Cortex of kidney (tissue), 1 donor: ENCODE measurements at places on chromosomes 5 and 9.

- DNase-seq, result no peak
These were observed 12.5 kb downstream of the NREP start for GRCh38 chr5:111744455-111744854.

DNA sequence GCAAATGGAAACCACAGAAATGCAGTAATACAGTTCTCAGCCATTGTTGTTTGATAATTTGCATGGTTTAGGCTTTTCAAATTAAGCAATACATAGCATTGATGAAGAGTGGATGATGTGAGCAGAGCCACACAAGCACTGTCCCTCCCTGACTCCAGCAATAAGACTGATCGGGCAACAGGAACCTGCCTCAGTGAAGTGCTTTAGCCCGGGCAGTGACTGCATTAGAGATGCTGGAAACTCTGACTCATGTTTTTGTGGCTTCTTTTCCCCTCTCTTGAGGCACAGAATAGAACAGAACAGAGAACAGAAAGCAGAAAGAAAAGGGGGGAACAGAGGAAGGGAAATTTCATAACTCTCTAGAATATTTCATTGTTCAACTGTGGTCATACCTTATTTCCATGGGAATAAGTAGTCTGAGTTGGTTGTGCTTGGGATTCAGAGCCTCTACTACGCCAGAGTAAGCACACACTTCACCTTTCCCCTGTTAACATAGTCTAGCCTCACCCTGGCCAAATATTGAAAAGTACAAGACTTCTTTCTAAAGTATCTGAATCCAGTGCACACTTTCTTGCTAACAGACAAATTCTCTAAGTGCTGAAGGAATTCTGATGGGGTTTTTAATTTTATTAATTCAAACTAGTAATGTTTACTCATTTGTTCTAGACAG is 164.8 kb upstream of the VCAN start:
- DNase-seq, result no peak

GRCh38 chr9:87674565-87675299 is 51.2 kb upstream of the CTSL start:
- no peak for DNase-seq

GRCh38 chr9:21086538-21086937 is 8.8 kb upstream of the IFNB1 start:
- DNase-seq, result no peak

- no peak for DNase-seq
These were observed 92.6 kb downstream of the PAX5 start for GRCh38 chr9:36941441-36941840.

GRCh38 chr9:108787690-108788048 is 68.1 kb downstream of the ACTL7B start:
- no peak for DNase-seq

DNA sequence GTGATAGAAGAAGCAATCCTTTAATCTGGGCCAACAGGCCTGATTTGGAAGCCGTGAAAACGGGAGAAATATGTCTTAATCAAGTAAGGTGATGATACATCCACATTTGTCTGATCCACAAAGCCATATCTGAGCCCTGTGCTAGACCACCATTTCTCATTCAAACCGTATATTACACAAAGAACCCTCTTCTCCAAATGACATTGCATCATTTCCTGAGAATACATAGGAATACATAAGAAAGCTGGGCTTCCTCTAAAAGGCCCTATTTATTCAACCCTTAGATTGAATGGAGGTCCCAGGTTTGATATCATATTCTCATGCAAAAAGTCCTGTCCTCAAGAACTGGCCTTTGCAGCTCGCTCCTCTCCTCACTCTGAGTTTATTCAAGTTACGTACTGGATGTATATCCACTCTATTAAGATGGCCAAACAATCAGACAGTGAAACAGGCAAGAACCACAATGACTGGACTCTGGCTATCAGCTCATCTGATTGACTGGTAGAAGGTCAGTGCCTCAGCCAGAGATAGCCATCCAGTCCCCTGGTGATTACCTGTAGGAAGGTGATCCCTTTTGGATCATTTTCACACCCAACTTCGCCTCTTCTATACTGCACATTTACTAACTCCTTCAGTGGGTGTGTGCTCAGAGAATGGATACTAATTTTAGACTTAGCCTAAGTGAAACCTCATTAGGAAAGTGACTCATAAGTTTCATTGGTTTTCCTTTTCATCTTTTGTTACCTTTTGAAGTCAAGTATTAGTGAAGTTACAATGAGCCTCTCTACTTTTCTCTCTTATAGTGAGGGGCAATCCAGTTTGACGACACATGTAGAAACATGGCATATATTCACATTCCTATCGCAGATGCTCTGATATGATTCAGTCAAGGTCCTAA is 167.6 kb upstream of the WWC1 start:
- no peak for DNase-seq

GRCh38 chr9:134286471-134287245 is 39.6 kb upstream of the RXRA start:
- DNase-seq, result no peak

DNA sequence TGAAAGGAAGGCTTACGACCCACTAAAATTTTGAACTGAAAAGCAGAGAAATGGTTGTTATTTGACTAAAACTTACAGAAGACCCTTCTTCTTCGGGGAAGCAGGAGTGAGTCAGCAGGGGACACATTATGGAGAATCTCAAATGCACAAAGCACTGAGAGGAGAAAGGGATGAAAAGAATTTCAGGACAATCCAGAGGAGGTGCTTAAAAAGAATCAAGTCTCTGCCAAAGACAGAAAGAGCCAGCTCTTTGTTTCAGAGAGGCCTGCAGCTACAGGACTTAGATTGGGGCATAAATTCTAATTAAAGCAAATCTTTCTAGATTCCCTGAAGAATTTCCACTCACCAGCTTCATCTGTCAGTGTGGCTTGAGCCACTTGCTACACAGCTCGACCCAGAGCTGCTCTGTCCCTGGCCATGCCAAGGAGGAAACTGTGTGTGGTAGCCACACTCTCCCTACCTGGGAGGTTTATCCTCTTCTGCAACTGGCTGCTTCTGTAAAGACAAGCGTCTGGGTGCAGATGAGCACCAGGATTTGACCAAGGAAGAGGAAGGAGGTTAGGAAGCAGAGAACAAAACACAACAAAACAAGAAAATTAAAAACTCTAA is 89.9 kb downstream of the SEMA5A start:
- DNase-seq, result no peak

- DNase-seq, result no peak
These were observed 51.4 kb downstream of the COL5A1 start for GRCh38 chr9:134693011-134693410.

DNA sequence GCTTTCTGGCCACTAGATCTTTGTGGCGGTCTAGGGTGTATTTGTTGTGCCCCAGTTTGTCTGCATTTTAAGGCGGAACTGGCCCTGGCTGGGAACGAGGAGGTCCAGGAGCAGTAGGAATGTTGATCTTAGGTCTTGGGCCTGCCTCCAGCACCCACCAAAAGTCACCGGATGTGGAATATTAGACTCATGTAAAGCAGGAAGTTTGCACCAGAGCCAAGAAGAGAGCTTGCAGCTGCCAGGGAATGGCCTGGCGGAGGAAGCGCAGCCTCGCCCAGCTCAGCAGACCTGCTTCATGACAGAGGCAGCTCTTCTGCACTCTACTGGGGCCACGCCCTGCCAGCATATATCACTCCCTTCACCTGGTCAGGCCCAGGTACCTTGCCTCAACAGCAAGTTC is 3.3 kb downstream of the GPX3 start:
- DNase-seq, result no peak

DNA sequence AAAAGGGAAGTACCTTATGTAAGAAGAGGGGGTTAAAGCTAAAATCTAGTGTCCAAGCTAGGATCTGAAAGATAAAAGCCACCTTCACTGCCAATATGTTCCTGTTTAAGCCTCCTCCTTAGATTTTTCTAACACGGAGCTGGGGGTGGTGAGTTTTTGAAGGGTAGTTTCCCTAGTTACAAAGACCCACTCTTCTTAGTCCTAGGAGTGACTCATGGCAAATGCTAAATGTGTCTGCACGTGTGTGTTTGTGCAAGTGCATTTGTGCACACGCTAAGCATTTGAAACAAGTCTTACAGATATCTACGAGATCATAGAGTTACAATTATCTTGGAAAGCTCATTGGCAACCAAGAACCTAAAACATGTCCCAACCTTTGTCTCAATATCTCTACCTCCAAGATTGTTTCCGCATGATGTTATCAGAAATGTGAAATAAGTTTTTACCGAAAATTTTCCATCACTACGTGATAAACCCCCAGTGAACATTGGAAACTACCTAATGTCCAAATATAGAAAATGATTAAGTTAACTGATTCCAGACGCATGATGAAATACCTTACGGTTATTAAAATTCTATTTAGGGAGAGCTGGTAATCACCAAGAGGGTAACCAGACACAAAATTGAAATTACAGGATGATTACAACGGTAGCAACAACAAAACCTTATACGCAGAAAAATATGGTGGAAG is 78.0 kb upstream of the HRH2 start:
- DNase-seq, result no peak

DNA sequence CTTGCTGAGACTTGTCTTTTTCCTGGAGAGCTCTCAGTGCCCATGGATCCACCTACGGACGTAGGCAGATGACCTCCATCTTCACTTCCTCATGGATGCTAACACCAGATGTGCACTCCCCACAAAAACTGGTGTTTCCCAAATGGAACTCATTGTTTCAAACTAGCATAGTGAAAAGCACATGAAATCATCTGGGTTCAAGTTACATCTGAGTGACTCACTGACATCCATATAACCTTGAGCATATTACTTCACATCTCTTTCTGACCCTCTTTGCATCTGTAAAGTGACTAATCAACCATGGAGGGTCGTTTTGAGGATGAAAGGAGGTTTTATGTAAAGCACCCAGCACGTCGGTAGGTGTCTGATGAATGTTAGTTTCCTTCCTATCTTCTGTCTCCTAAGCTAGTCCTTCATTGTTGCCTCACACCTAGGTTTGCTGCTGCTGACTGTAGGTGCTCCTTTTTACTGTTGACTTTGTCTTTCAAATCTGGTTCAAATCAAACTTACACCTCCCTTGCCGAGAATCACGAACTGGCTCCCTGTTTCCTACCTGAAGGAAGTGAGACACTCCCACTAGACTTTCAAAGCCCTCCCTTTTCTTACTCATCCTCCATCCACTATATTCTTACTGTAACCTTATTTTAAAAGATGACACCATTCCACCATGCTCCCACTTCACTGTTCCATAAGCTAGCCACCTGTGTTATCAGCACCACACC is 10.3 kb downstream of the OCLN start:
- DNase-seq, result no peak

- DNase-seq, result no peak
These were observed 7.8 kb downstream of the LPAR1 start for GRCh38 chr9:111030492-111030891.

GRCh38 chr9:36218411-36218901 is 27.7 kb downstream of the CLTA start:
- no peak for DNase-seq

GRCh38 chr9:79257790-79258351 is 313.9 kb upstream of the TLE4 start:
- DNase-seq, result no peak

DNA sequence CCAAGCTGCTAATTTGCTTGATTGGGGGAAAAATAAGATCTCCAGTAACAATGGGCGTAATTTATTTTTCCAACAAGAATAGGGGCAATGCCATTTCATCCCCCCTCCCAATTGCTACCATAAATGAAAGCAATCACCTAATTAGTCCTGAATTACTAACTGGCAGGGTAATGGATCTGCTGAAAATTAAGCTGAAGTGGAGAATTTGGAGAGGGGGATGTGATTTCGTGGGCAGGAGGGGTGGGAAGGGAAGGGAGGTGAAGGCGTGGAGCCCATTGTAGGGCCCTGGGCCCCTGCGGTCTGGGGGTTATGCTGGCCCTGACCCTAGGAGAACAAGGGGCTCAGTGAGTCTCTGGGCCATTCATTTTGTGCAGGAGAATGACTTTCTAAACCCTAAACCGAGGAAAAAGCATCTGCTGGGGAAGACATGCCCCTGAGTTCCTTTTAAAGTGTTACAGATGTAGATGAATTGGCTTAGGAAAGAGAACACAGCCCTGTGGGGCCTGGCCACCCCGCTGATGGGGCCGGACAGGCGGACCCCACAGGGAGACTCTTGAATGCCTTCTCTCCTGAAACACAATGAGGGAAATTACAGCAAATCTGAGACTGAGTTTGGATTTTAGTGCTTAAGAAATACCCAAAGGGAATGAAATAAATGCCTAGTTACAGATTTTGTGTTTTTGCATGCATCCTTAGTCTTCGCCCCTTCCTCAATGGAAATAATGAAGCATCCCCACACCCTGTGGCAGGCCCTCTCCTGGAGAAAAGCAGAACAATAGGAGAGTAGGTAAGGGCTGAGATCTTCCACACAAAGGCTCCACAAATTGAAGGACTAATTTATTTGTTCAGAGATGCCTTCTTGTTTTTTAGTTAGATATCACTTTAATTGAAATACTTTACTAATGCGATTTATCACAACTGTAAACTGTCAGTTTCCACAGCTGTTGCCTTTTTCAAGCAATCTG is 143.2 kb downstream of the PSAT1 start:
- DNase-seq, result no peak

- no peak for DNase-seq
These were observed 16.5 kb downstream of the GAPT start for GRCh38 chr5:58507715-58508114.

DNA sequence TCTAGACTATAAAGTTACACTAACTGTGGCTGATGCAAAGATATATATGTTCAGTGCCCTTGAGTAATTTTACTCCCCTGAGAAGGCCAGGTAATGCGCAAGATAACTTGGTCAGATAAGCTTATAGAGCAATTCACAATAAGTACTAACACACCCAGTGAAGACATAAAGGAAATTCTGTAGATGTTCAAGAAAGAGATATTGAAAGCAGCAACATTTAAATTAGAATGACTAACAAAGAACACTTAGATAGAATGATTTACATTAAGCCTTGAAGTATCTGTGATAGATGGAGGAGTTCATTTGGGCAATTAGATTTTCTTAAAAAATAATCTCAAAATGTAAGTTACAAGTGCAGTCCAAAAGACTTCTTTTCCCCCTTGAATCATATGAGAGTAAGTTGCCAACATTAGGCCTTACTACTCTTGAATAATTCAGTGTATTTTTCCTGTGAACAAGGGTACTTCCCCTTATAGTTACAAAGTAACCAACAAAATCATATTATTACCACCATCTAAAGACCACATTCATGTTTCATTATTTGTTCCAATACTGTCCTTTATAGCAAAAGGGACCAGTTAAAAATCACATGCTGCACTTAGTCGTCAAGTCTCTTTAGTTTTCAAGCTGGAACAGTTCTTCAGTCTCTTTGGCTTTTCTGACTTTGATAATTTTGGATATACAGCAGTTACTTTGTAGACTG is 44.4 kb upstream of the ELOVL7 start:
- no peak for DNase-seq
